ENCODE measurements at places on chromosomes 11 and 22.
A peak's percentile ranks its signal among the peaks of the same experiment; 100 is the strongest.

DNA sequence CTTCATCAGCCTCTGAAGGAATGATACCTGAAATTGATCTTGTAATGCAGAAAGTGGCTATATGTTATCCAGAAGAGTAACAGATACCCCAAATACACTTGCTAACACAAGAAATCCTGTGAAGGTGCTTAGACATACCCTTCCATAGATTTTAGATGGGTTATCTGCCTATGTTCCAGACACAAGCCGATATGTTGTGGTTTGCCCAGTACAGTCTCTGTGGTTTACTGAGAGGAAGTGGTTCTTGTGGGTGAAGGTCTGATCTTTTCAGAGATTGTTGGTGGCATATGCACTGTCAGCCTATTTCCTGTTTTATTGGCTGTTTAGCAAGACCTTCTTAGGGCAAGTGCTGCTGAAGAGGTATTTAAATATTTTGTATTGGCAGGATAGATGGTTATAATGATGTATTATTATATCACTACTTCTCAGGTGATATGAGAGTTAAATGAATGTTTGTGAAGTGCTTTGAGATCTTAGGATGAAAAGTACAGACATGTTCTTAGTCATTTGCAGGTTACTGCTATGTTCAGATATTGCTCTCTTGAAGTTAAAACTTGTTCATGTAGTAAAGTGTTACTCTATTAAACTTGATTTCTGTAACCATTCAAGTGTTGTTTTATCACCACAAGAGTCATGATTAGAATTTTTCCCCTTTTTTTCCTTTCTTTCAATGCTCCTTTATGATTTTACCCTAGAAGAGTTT is 8.2 kb downstream of the ARHGEF12 start:
- no peak for DNase-seq

GRCh38 chr11:134132808-134133207 is 63.9 kb downstream of the JAM3 start:
- no peak for DNase-seq

GRCh38 chr11:104602643-104603042 is 295.6 kb downstream of the CASP12 start:
- DNase-seq = no peak

DNA sequence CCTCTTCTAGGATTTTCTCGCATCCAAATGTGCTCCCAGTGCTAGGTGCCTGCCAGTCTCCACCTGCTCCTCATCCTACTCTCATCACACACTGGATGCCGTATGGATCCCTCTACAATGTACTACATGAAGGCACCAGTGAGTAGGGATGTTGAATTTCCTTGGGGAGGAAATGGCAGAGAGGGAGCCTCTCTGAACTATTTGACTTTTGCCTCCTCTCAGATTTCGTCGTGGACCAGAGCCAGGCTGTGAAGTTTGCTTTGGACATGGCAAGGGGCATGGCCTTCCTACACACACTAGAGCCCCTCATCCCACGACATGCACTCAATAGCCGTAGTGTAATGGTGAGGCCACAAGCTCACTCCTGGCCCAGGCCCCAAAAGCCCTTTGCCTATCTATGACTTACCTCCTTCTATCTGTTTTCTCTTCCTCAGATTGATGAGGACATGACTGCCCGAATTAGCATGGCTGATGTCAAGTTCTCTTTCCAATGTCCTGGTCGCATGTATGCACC is 2.5 kb downstream of the TAF10 start:
- DNase-seq = no peak

GRCh38 chr11:103488031-103488461 is 378.8 kb downstream of the DYNC2H1 start:
- no peak for DNase-seq

DNA sequence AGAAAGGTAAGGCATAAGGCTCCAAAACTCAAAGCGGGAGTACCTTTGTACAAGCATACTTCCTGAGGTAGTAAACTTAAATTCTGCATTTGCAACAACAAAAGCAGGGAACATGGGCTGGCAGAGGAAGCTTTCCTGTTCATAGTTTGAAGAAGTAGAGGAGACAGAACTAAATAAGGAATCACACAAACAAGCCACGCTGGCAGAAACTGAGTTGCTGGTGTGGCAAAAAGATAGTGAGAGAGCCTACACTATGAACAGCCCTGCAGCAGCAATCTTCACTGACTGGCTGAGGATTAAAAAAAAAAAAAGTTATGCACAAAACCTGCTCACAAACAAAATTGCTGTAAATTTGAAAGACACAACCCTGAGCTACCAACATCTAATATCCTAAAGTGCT is 46.5 kb downstream of the FCHSD2 start:
- no peak for DNase-seq

DNA sequence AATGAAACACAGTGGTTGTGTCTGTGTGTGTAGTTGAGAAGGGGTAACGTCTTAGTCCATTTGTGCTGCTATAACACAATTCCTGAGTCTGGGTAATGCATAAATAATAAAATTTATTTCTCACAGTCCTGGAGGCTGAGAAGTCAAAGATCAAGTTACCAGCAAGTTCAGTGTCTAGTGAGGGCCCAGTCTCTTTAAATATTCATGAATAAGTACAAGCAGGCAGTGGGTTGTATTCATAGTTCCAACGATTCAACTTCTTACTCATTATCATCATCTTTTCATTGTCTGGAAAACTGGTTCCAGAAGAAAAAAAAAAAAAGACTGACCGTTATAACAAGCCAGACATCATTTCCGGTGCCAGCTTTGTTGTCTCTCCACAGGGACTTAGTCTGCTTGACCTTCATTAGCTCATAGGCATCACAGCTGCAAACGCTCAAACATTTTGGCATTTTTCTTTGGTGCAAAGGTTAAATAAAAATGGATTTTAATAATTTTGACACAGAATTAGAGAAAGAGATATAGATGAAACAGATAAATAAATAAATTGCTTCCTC is 1297.5 kb downstream of the LRRC4C start:
- no peak for DNase-seq

DNA sequence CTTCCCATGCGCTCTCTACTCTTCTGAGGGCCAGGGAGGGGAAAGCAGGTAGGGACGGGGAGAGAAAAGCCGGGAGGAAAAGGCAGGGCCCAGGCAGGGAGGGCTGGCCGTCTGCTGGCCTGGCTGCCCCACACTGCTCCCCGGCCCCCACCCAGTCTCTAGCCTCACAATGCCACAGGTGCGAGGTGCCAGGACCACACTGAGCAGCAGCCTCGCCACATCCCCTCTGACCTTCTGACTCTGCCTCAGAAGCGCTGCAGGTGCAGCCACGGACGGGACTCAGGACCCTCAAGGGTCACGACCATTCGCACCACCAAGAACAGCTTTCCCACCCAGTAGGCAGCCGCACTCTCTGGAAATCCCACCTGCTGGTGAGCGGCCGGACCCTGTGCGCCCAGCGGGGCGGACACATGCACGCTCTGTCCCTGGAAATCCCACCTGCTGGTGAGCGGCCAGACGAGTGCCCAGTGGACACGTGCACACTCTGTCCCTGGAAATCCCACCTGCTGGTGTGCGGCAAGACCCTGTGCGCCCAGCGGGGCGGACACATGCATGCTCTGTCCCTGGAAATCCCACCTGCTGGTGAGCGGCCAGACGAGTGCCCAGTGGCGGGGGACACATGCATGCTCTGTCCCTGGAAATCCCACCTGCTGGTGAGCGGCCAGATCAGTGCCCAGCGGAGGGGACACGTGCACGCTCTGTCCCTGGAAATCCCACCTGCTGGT is 20.1 kb downstream of the TOLLIP start:
- DNase-seq = no peak

- no peak for DNase-seq
These were observed 36.6 kb upstream of the COMT start for GRCh38 chr22:19904935-19905334.

- DNase-seq = no peak
These were observed 974.6 kb upstream of the RAG2 start for GRCh38 chr11:37572491-37573171.

GRCh38 chr11:84714316-84714780 is 912.8 kb downstream of the DLG2 start:
- peak; percentile 92 for DNase-seq

DNA sequence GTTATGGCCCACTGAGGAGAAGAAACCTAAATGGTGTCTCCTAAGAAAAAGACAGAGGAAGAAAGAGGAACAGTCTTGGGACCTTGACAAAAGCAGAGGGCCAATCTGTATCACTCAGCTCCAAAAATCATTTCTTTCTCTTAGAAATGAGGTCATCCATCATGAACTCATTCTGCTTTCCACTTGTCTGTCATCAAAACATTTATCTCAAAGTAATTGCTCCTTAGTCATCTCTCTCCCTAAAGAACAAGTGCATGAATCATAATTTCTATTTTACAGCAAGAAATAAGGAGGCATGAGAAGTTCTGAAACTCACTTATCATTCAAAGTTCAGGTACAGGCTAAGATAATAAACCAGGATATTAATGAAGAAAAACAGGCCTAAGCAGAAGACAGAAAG is 375.6 kb downstream of the KCNA4 start:
- no peak for DNase-seq

DNA sequence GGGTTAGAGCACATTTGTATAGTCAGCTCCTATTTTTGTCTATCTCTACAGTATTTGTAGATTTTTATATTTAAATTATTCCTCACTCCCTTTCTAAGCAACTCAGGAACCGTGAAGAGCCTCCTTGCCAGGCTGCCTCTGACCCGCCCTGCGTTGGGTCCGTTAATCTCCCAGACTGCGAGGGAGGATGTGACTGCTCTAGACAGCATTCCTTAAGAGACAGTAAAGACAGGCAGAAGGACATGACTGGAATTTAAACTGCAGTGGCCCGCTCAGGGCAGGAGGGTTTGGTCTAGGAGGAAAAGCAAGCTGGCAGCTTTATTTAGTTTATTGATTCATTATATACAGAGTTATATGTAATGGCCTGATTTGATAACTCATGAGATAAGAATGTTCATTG is 413.7 kb downstream of the TMEM135 start:
- no peak for DNase-seq

- no peak for DNase-seq
These were observed 2069.3 kb upstream of the RAG2 start for GRCh38 chr11:38667359-38667758.

GRCh38 chr11:83895516-83895915 is 609.3 kb upstream of the CCDC90B start:
- no peak for DNase-seq

- DNase-seq = no peak
These were observed 1.7 kb downstream of the KLHDC7B start for GRCh38 chr22:50547263-50547985.

- peak; percentile 66 for DNase-seq
These were observed 105.8 kb upstream of the ARHGAP42 start for GRCh38 chr11:100581318-100581717.

DNA sequence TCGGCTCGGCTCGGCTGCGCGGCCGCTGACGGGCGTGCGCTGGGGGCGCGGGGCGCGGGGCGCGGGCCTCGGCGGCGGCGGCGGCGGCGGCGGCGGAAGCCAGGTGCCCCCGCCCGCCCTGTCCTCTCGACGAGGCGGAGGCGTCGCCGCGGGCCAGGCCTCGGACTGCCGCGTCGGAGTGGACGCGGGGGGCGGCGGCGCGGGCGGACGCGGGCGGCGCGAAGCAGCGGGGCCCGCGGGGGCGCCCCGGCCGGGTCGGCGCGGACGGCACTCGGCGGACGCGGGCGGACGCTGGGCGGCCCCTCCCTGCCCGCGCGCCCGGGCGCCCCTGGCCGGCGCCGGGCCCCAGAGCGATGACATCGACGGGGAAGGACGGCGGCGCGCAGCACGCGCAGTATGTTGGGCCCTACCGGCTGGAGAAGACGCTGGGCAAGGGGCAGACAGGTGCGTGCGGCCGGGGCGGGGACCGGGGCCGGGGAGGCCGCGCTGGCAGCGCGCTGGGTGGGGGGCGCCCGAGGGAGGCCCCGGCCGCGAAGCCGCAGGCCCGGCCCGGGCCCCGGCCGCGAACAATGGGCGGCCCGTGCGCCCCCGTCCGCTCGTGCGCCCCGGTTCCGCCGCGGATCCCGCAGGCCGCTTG is at the start of gene BRSK2:
BRSK2 (plus strand) TSS at position 3 of the 637 bp plus-strand sequence; CDS start at position 354, 351 bp downstream.
- no peak for DNase-seq

- DNase-seq = peak; percentile 1
These were observed 946.0 kb downstream of the FAM181B start for GRCh38 chr11:81787584-81788049.

DNA sequence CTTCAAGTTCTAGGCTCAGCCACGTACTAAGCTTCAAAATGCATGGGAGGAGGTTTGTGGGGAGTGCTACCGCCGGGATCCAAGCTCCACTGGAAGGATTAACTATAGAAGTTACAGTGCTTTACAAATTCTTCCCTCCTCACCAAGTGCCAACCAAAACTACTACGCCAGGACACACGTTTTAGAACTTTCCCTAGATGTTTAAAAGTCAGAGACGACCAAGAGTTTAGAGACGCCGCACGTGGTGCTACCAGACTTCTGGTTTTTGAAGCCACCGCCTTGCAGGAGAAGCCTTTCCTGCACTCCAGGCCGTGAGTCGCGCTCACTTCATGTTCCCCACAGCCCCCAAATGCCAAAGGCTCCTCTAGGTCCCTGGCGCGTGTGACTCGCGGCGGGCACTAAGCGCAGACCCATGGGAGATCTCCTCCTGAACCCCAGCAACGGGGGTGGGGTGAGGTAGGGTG is 734 bp downstream of the SNU13 start:
- no peak for DNase-seq

- peak; percentile 56 for DNase-seq
These were observed 17.9 kb downstream of the KCNE3 start for GRCh38 chr11:74449369-74449931.

DNA sequence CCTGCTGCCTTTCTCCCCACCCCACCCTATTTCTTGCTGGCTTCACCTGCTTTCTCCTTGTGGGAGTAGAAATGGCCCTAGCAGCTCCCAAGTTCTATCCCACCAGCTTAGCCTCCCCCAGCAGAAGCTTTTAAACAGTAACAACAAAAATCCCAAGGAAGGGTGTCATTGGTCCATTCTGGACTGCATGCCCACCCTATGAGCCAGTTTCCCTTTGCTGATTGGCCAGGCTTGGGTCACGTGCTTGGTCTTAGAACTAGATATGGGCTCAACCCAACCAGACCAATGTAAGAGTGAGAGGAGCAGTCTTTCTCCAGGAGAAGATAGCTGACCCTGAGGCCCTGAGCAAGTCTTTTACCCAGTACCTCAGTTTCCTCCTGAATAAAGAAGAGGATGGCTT is 2.3 kb downstream of the MTFP1 start:
- no peak for DNase-seq

- DNase-seq = no peak
These were observed 3.1 kb upstream of the MYEOV start for GRCh38 chr11:69290806-69291205.

DNA sequence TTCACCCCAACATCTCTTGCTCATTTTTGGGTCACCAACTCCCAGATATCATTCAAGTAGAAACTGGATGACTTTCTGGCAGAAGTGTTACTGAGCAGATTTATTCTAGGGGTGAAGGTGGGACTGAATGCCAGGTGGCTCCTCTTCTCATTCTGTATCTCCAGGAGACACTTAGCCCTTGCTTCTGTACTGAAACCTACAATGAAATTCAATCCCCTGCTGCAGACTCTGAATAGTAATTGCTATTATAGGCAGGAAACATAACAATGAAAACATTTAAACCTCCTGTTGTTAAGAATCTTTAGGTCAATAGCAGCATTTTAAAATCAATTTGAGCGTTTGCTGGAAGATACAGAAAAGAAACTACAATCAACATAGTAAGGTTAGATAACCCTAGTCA is 879.4 kb upstream of the TENM4 start:
- DNase-seq = no peak
